ENCODE measurements at places on chromosomes 2 and 18.

GRCh38 chr2:64924170-64924934 lies 64.8 kb upstream of the SLC1A4 start:
- DNase-seq = no peak

- DNase-seq = no peak
These were observed 17.0 kb upstream of the HPCAL1 start for GRCh38 chr2:10285556-10286198.

DNA sequence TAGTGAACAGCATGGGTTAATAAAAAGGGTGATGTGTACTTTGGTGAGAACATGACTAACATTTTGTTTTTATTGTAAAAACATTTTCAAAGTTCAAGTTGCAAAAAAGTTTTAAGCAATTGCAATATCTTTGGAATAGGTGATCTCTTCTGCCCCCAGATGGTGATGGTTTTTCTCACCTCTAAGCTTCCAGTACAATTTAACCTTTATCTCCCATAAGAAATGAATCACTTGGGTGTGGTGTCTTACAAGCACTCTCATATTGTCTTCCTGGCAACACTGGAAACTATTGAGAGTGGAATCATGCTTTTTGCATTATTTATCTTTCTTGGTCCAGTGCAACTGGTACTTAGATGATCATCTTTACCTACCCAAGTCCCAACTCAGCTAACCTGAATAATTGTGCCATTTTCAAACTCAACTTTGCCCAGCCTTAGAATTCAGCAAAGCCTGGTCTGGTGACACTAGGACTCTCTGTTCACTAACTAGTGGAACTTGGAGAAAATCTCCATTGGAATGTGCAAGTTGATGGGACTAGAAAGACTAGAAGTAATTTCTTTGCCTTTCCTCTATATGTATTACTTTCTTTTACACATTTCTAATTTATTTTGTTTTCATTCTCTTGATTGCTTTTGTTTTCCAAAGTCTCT lies 964.7 kb upstream of the ZEB2 start:
- no peak for DNase-seq

DNA sequence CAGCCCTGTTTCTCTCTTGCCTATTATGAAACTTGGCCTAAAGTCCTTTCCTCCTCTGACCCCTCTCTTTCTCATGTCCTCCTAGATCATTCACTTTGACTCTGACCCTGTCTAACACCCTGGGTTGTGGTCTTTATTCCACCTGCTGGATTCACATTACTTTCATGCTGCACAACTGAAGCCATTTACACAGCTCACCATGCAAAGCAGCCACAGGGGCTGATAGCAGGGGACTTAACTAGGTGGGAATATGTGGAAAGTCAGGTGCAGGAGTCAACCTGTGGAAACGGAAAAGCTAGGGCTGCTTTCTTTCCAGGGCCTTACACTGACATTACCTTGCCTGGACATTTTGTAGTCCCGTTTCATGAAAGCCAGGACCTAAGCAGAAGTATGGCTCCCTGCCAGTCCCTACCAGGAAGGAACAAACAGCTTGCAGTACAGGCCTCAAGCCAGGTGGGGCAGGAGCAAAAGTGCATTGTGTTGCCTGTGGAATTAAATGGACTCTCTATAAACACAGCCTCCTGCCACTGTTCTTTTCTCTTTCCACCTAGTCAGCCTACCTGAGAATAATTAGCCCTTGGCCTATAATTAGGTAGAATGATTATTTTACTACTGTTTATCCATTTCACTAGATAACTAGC lies 11.8 kb downstream of the MAPRE3 start:
- peak; percentile 36 for DNase-seq

DNA sequence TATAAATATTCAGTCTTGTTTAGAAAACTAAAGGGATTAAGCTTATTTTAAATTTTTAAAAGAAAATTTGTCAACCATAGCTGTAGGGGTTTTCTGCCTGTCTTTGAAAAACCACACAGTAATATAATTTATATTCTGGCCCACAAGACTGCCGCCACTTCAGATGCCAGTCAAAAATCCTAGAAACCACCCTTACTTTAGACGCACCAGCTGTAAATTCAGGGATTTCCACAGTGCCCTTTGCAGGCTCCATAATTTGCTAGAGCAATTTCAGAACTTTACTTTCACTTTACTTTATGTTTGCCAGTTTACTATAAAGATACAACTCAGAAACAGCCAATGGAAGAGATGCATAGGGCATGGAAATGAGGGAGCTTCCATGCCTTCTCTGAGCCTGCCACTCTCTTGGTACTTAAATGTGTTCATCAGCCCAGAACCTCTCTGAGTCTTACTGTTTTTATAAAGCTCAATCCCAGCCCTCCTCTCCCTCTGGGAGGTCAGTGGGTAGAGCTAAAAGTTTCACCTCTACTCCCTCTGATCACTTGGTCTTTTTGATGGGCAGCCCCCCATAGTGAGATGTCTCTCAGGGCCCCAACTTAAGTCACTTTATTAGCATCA lies 63.3 kb downstream of the KYNU start:
- no peak for DNase-seq

- no peak for DNase-seq
These were observed 498.4 kb downstream of the STK39 start for GRCh38 chr2:167749016-167749415.

- DNase-seq = no peak
These were observed 120.9 kb upstream of the COL3A1 start for GRCh38 chr2:188853307-188853706.

- no peak for DNase-seq
These were observed 266.6 kb downstream of the NR4A2 start for GRCh38 chr2:156065912-156066311.

All from NCI-H1930 (cell line).